ENCODE measurements at places on chromosomes 4 and X.

DNA sequence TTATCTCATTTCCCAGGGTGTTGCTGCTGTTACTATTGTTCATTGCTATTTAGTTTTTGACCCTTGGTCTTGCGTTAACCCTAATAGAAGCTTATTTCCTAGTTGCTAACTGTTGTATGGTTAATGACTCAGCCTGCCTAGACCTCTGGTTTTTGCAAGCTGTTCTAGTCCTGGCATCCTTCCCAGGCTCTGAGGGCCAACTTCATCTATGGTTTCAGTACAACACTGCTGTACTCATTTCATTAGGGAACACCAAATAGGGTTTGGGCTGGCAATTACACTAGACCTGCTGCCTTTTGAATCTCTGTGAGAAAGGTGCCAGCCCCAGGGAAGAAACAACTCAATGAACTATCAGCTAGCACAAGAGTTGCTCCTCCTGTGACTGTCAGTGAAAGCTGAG is 59.6 kb downstream of the DCX start:
- no peak for DNase-seq

DNA sequence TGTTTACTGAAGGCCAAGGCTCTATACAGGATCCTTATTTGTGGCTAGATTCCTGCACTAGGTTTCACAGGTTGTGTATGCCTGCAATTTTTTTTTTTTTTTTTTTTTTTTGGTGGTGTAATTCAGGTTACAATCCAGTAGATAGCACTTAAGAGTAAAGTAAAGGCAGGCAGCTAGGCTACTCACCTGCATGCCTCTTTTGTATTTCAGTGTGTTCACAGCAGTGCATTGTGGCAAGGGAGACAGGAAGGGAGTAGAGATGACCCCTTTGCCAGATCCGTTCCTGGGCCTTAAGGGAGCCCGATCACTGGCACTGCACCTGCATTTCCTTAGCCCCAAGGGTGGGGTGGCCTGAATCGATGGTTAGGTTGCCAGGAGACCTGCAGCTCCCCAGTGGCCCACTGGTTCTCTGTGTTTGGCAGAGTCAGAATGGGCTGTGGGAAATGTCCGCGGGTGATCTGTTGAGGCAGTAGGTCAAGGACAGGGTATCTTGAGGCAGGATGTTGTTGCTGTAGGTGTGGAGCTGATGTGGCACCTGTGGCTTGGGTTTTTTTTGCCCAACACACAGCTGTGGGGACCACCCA is 374.9 kb upstream of the AADAT start:
- DNase-seq: no peak

DNA sequence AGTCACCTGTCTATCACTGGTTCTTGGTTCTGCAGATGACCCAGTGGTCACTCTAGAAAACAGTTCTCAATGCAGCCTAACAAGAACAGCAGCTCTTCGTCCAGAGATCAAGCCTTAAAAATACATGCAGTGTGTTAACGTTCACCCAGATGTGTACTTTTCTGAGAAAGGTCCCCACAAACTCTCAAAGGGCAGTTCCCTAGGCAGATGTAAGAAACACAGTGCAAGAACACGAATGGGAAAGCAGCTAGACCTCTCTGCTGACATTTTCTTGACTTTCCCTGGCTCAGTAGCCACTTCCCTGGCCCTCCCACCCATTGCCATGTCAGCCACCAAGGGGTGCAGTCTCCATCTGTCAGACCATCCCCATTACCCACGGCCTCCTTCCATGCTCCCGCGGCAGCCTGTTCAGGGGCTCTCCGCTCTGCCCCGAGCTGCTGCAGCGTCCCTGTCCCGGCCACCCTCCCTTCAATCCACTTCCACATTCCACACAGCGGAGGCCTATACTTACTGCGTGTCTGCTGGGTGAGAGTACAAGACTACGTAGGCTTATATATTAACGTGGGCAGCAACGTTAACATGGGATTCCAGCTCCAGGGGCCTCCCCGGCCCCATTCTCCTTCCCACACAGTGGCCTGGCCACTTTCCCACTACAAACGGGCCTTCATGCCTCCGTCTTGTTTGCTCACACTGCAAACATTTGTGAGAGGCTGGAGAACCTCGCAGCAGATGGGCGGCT is 34.3 kb downstream of the IRF2 start:
- DNase-seq: no peak

GRCh38 chr4:144705601-144706590 is 59.9 kb downstream of the HHIP start:
- no peak for DNase-seq

DNA sequence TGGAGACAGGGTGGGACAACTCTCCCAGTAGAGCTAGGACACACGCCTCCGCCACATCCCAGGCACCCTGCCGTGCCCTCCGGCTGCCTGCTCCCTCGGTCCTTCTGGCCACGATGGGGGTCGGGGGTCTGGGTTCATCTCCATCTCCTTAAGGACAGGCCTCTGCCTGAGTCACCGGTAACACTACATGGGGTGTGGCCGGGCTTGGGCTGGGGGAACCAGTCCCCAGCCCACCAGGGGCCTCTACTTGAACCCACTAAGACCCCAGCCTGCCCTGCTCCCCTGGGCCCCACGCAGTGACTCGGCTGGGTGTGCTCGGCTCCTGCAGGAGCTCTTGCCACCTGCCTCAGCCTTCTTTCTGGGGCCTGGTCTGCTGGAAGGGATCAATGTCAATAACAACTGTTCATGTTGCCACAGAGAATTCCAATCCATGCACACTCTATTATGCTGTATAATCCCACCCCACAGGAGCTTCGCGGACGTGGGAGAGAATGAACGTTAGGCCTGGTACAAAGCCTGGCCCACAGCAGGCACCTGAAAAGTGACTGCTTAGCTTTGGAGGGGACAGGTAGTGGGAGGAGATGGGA is 177.7 kb upstream of the PSAPL1 start:
- no peak for DNase-seq

- DNase-seq: no peak
Measured at GRCh38 chr4:87497578-87497977, 31.6 kb downstream of the SPARCL1 start.

GRCh38 chr4:169957785-169958184 is 68.4 kb downstream of the MFAP3L start:
- no peak for DNase-seq

- no peak for DNase-seq
Measured at GRCh38 chr4:131526686-131527085, 1622.4 kb upstream of the PCDH10 start.

- no peak for DNase-seq
Measured at GRCh38 chrX:151287954-151288353, 109.1 kb upstream of the VMA21 start.

DNA sequence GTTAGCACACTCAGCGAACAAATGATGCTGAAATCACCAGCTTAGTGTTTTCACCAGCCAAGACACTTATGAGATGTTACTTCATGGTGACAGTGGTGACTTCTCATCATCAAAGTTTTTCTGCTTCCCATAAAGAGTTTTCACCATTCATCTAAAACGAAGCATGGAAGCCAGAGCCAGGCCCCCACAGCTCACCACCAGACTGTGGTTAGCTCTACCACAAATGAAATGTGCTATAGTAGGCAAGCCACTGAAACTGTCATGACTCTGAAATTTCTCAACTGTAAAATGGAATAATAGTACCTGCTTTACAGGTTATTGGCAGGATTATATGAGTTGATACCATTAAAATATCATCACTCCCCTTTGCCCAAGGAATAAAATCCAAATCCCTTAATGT is 56.4 kb upstream of the HHIP start:
- no peak for DNase-seq

- DNase-seq: no peak
Measured at GRCh38 chrX:123322536-123322935, 138.5 kb downstream of the GRIA3 start.

GRCh38 chrX:109345856-109346255 is 136.0 kb downstream of the GUCY2F start:
- no peak for DNase-seq

DNA sequence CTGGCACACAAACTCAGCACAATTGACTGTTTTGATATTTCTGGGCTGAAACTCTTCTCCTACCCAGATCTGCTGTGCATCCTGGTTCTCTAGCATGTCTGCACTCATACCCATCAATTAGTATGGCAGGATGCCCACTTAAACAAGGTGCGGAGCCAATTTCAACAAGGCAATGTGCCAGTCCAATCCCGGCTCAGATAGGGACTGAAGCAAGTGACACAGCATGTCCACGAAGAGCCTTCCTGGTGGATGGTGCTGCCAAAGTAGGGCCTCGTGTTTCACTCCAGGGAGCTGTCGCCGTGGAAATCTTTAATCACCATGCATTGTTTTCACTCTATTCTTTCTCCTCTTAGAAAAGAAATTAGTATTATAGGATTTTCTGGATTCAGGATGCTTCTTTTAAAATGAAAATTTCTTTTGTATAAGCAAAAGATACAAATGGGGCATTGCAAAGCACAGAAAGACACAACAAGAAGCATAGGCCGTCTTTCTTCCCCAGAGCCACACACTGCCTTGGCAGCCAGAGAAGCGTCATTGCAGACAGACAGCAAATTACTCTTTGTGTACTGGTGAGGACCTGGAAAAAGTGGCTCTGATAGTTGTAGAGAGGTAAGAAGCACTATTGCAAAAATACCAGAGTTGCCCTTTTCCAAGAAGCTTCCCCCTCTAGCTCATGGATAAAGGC is 40.6 kb upstream of the LSM6 start:
- no peak for DNase-seq

GRCh38 chr4:80631861-80632260 is 296.3 kb downstream of the CFAP299 start:
- no peak for DNase-seq

GRCh38 chr4:24796620-24797019 is 1.2 kb downstream of the SOD3 start:
- no peak for DNase-seq

- DNase-seq: no peak
Measured at GRCh38 chrX:100643956-100644860, at the start of gene SRPX2. SRPX2 (plus strand) TSS chrX:100644199; CDS start chrX:100646323, 2,124 bp downstream.

DNA sequence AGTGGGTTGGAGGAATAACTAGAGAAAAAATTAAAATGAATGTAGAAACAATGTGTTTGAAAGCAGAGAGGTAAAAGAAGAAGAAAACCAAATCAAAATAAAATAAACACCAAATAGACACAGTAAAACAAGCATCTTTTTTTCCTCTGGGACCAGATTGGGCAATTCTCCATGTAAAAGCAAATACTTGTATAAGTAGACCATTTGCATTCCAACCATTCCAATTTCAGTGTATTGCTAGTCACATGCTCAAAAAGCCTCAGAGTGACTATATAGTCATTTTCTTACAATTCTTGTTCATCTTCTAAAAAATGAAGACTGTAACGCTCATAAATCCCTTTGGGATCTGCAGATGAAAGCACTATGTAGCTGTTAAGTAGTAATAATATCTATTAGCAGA is 969.5 kb downstream of the PCDH18 start:
- DNase-seq: no peak

DNA sequence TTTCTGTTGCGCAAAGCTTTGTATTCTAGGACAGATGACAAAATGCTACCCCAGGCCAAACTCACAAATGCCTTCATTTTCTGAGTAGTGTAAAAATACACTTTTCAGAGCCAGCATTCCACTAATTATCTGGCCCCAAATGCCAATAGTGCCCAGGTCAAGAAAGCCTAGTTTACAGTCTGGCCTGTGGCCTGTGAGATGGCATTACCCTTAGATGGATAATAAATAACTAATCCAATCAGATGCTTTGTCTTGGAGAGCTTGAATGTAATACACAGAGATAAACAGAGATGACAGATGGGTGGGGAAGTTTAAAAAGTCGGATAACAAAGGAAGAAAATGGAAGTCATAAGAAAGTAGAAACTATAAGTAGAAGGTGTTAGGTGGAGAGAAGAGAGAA is 264.6 kb upstream of the FTHL17 start:
- DNase-seq: no peak

DNA sequence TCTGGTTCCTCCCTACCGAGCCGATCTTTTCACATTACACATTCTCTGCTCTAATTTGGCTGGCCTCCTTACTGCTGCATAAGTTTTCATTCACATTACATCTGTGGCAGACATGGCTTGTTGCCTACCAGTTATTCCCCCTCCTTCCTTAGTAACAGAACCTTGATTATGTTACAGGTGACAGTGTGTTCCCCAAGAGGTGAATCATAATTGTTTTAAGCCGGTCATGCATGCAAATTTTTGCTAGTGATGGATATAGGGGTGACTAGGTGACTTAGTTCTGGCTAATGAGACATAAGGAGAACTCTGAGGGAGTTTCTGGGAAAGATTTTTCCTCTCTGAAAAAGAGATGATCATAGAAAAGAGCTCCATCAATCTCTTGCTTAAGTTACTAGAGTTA is 8.4 kb upstream of the LAMP2 start:
- no peak for DNase-seq

- DNase-seq: no peak
Measured at GRCh38 chr4:186807808-186808629, 84.4 kb upstream of the FAT1 start.

GRCh38 chr4:8904666-8905065 is 33.0 kb upstream of the HMX1 start:
- DNase-seq: no peak

- no peak for DNase-seq
Measured at GRCh38 chr4:6718932-6719610, 3.1 kb downstream of the BLOC1S4 start.

GRCh38 chr4:156820931-156821330 is 150.7 kb downstream of the PDGFC start:
- DNase-seq: no peak

GRCh38 chr4:17030543-17030942 is 132.1 kb upstream of the LDB2 start:
- DNase-seq: no peak

DNA sequence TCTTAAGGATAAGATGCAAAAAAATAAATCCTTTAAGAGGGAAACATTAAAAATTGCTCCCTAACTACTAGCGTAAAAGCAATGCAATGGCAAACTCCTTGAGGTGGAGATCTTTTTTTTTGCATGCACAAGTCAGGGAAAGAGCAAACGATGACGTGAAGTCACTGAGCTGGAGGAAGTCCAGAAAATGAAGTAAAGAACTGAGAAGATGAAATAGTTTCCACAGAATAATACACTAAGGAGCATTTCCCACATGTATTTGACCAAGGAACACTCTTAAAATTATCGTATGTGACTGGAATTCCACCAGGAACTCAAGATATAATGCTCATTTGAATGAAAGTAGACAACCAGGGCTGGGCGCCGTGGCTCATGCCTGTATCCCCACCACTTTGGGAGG is 21.0 kb upstream of the DOCK11 start:
- DNase-seq: no peak

GRCh38 chrX:26925088-26925487 is 538.1 kb downstream of the PPP4R3C start:
- no peak for DNase-seq

DNA sequence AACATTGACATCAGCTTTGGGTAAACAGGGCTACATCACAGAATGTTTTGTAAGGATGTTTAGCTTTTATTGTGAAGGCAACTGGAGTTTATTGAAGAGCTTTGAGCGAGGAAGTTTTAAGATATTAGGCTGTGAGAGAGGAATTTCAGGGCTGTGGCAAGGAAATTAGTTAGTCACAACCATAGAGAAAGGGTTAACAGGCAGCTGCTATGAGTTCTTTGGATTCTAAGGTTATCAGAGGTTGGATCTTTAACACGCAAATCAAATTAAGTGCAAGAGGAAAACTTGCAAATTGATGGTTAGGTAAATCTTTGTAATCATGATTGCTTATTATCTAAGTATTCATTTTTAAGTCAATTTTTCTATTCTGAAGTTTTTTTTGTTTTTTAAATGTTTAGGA is 156.0 kb downstream of the UGT8 start:
- DNase-seq: no peak

Data from stimulated activated CD4-positive, alpha-beta T cell treated with anti-CD3 and anti-CD28 coated beads, Interleukin-2, amount 100 ng/mL, for 4 hours (primary cell).